ENCODE measurements at places on chromosomes 5 and 9.

DNA sequence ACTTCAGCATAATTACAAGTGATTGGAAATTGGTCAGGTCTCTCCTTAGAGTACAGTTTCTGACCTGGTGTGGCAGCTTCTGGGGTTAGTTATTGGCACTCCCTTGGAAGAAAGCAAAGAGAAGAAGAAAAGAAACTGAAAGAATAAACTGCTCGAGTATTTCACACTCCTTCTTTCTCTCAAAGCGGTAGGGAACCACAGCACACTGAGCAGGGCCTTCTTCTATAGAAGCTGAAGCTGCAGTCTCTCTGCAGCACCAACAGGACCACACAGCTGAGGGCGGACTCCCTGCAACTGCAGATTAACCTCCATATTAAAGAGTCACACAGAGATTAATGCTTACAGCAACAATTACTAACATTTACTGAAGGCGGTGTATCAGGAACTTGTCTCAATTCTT is 152.0 kb downstream of the TRPM6 start:
- no peak for DNase-seq

GRCh38 chr9:20684875-20685696 is 1.0 kb downstream of the FOCAD start:
- no peak for DNase-seq

- DNase-seq: no peak
Measured at GRCh38 chr5:159174511-159175168, 34.7 kb downstream of the RNF145 start.

GRCh38 chr5:1958211-1959010 is 75.7 kb upstream of the IRX4 start:
- no peak for DNase-seq

DNA sequence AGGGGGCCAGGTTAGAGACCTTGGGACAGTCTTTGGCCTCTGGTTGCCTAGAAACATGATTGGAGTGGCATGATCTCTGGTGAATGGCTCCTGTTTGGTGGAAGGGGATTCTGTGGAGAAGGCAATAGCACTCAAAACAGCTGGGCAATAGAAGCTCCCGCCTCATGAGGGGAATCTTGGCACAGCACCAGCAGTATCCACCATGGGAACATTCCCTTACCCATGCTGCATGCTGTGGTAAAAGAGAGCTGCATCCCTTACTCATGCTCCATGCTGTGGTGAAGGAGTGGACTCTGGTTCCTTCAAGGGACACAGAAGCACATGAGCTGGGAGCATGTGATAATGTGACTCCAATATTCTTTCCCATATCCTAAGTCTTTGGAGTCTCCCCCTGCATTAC is 160.6 kb downstream of the PJA2 start:
- no peak for DNase-seq

DNA sequence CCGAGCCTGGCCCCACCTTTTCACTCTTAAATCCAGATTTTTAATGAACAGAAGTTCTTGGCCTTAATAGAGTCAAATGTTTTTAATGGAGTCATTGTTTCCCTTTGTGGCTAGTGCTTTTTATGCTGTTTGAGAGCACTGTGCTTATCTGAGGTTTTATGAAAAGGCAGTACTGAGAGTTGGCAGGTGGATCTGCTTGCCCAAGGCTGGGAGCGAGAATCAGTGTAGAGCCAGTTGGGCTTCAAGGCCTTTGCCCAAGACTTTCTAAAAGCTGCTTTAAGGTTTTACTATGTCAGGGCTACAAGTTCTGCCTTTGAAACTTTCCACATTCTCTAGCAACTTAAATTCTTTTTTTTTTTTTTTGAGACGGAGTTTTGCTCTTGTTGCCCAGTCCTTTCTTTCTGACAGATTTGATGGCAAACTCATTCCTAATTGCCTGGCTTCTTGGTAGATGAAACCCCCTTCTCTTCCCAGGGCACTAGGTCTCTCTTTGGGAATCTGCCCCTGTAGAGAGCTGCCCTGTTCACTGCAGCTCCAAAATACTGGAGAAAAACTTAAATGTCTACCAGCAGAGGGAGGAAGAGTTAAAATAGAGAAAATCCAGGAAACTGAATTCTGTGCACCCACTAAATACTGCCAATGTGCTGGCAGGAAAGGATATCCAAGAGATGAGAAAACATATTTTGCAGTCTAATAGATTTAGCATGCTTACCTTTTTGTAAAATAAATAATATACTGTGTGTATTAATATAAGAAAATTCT is 36.9 kb upstream of the CDK20 start:
- no peak for DNase-seq

GRCh38 chr5:121503111-121503840 is 348.4 kb upstream of the FTMT start:
- DNase-seq: no peak

DNA sequence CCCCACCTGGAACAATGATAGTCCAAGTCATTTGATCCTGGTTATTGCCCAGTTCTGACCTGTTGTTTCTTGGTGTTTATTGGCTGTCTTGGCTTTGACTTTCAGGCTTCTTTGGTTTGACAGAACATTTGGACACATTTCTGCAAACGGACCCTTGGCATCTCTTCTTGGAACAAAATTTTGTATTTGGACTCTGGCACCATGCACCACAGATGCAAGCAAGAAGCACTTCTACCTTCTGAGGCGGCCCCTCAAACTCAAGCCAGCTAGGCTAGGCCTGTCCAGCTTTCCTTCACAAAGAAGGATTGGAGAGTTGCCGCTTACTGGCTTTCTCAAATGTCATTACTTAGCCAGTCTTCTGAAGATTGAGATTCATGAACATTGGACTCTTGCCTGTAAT is 23.1 kb upstream of the FGF10 start:
- no peak for DNase-seq

GRCh38 chr5:10519729-10520128 is 44.1 kb upstream of the ANKRD33B start:
- DNase-seq: no peak

- no peak for DNase-seq
Measured at GRCh38 chr5:132076983-132077382, 3.4 kb downstream of the CSF2 start.

- no peak for DNase-seq
Measured at GRCh38 chr9:130383350-130383715, 61.4 kb upstream of the ASS1 start.

- no peak for DNase-seq
Measured at GRCh38 chr5:149314571-149315111, 30.7 kb upstream of the GRPEL2 start.

GRCh38 chr5:96691503-96692303 is 29.5 kb downstream of the CAST start:
- DNase-seq: no peak

GRCh38 chr5:1651971-1652872 is 128.5 kb upstream of the LPCAT1 start:
- DNase-seq: no peak

GRCh38 chr5:8349855-8350254 is 480.9 kb downstream of the MTRR start:
- no peak for DNase-seq

DNA sequence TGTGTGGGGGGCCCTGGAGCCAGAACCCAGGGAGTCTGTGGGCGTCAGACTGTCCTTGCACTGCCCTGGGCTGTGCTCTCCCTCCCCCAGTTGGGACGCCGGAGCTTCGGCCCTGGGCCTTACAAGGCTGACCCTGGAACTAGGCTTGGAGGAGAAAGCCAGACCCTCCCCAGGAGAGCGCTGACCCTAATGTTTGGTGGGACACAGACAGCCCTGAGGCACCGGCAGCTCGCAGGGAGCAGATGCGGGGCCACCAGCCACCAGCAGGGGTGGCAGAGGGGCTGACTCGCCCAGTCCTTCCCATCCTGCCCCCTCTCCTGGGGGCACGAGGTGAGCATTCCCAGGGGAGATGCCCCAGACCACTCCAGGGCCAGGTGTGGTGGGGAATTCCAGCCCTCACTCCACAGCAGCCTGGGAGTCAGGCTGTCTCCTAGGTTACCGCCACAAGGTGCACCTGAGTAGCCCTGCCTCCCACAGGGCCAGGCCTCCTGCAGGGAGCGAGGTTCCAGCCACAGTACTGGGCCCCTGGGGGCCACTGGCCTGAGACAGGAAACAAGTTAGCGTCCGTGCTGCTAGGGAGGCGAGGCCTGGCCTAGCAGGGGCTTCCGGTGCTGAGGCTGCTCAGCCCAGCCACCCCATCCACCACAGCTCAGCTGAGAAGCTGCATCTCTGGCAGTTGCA is 134.6 kb downstream of the OLFM1 start:
- no peak for DNase-seq

All from hippocampal formation (tissue), 2 donors.